Right lung (tissue), 10 donors: ENCODE measurements at places on chromosomes 5 and 9.

- no peak for DNase-seq
These were observed 92.0 kb downstream of the PHF2 start for GRCh38 chr9:93668261-93668871.

DNA sequence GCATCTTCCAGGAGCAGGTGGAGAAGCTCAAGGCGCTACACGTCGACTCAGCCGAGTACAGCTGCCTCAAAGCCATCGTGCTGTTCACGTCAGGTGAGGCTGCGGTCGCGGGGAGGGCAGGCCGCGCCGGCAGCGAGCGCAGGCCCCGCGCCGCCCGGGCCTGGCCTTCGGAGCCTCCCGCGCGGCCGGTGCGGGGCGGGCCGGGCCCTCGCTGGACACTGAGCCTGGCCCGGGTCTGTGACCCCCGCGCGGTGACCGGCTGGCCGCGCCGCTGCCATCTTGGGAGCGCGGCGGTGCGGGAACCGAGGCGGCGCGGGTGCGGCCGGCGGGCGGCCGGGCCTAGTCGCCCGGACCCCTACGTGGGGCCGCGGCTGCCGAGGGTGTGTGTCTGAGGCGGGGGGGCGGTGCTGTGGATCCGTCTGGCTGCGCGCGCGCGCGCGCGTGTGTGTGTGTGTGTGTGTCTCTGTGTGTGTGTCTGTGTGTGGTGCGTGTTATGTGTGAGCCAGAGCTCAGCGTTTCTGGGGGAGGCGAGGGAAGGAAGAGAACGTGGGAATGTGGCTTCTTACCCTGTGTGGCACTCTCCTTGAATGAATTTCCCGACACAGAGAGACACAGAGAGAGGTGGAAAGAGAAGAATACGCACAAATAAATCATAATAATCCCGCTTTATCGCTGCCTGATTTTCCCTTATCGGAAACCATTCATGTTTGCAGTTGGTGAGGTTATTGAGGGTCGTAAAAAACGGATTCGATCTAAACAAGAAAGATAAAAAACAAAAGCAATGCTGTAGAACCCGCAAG is 5.5 kb downstream of the NR2F1 start:
- no peak for DNase-seq

DNA sequence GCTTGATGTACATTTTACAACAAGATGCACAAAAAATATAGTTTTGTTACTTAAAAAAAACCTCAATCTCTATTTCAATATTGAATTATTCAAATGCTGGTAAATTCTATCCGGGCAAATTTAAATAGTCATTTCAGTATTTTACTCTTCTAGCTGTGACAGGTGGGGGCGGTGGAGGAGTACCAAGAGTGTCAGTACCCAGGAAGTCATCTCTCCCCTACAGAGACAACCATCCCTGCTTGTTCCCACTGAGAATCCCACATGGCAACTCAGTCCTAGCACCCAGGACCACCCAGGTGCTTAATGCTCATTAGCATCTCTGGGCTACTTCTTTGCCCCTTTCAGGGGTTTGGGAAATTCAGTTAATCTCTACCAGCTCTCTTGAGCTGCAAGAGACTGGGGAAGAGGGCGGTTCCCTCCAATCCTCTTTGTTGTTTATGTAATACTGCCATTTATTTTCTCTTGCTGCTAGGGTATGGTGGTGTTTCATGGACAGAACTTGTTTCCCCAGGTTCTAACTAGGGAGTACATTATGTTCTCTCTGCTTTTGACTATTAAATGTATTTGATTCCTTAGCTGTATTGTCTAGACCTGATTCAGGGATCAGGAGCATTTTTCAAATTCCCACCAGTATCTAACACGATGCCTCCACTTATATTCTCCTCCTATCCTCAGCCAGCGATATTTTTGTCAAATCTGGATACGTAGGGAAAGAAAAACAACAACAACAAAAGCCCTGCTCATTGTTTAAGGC is 122.5 kb downstream of the CDH18 start:
- no peak for DNase-seq

- no peak for DNase-seq
These were observed 3.8 kb upstream of the STPG3 start for GRCh38 chr9:137247135-137247915.

GRCh38 chr5:24188216-24188925 is 456.4 kb downstream of the CDH10 start:
- DNase-seq, result no peak

GRCh38 chr5:75601567-75601966 is 9.7 kb upstream of the ANKDD1B start:
- no peak for DNase-seq

GRCh38 chr9:38326122-38326521 is 66.4 kb upstream of the ALDH1B1 start:
- DNase-seq, result no peak

DNA sequence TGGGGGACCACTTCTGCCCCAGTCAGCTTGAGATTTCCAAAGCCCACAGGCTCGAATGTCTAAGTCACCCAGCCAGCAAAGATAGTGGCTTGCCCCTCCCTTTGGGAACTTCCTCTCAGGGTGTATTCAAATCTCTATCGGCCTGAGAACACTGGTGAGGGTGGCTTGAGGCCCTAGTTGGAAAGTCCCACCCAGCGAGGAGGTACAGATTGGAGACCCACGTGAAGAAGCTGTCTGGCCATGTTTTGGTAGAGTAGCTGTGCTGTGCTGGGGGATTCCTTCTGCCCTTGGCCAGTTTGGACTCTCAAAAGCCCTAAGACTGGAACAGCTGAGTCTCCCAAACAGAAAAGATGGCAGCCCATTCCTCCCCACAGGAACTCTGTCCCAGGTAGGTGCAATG is 172.7 kb upstream of the RIOK2 start:
- no peak for DNase-seq

GRCh38 chr5:152456815-152457443 is 51.9 kb upstream of the NMUR2 start:
- DNase-seq, result no peak

DNA sequence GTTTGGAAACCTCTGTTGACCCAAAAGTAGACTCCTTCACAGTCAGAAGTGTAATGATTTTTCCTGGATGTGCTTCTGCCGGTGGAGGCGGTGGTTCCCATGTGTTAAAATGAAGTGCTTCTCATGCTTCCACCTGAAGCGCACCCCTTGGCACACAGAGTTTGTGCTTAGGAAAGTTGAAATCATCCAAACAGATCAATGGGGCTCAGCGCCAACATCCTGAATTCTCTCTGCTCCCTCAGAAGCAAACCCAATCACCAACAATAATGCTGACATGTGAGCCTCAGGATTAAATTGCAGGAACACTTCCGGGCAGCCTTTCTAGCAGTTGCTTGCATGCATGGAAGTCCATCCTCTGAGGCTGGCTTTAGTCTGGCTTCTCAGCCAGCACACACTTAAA is 71.0 kb downstream of the MED10 start:
- DNase-seq, result no peak

GRCh38 chr5:172972552-172972951 is 11.0 kb upstream of the ATP6V0E1 start:
- DNase-seq, result no peak

DNA sequence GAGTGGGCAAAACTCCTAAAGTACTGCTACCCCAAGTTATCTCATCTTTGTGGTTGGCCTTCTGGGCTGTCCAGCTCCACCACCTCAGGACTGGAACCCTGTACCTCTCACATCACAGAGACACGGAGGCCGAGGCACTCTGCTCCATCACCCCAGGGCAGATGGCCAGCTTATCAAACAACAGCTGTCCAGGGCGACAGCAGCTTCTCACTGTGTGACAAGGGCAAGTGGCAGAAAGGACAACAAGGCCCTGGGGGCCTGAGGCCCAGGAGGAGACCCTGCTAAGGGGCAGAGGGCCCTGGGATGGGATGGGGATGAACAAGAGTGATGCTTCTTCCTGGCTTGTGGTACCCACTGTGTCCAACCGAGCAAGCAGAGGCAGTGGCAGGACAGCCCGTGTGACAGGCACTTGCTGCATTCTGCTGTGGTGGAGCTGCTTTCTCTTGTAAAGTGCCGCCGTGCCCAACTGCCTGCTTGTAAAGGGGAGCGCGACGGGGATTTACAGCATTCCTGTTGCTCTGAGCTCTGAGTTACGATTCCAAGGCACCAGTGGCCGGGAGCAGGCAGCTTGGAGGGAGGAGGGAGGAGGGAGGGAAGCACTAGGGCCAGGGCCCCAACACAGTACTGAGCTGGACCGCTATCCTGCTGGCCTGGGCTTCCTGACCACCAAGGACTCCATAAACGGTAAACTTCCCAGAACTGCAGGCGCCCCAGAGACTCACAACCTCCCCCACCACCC is 71.2 kb downstream of the SHB start:
- no peak for DNase-seq

- no peak for DNase-seq
These were observed 33.0 kb downstream of the NDUFA8 start for GRCh38 chr9:122126331-122127261.

- peak; percentile 27 for DNase-seq
These were observed 47.2 kb downstream of the ARHGEF28 start for GRCh38 chr5:73673161-73673591.

DNA sequence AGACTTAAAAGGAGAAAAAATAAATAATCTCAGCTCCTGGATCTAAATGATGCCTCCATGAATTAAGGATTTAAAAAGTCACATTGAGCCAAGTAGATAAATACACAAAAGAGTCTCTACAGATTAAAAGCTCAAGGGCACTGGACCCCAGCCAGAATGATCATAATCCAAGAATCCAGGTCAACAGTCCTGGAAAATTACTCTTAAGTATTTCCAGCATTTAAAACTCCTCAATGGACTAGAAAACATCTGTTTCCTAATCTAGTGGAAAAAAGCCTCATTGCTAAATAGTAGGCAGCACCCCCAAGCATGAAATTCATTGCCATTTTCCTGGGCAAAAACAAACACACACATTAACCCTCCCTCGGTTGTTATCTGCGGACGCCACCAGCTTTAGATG is 96.8 kb downstream of the FRMD3 start:
- no peak for DNase-seq

DNA sequence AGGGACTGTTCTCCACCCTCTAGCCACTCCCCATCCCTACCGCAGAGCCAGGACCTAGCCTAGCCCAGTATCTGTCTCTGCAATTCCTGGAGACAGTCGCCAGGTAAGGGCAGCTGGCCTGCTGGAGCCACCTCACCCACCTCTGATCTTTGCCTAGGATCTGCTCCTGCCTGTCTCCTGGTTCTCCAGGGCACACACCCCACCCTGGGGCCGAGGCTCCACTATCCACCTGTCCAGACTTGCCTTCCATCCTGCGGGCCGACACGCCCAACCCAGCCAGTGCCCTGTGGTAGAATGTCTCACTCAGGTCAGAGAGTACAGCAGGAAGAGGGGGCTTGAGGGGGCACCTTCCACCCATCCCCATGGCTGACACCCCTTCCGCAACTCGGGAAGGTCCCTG is 15.7 kb upstream of the AQP7 start:
- no peak for DNase-seq

GRCh38 chr9:129934041-129934591 is 98.9 kb downstream of the USP20 start:
- DNase-seq, result no peak

DNA sequence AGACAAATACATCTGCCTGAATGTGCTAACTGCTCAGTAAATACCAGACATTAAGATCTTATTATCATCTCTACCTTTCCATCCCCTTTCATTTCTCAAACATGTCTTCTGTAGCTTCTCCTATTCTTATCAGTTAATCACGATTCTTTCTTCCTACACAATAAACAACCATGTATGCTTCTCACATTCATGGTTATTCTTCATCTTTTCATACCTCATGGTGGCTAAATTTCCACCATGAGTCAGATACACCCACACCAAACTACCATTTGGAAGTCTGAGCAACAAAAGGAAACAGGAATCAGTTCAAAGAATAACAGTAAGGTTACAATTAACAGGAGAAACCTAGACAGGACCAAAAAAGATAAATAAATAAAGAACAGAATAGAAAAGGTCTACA is 7.7 kb downstream of the ZNF622 start:
- no peak for DNase-seq

DNA sequence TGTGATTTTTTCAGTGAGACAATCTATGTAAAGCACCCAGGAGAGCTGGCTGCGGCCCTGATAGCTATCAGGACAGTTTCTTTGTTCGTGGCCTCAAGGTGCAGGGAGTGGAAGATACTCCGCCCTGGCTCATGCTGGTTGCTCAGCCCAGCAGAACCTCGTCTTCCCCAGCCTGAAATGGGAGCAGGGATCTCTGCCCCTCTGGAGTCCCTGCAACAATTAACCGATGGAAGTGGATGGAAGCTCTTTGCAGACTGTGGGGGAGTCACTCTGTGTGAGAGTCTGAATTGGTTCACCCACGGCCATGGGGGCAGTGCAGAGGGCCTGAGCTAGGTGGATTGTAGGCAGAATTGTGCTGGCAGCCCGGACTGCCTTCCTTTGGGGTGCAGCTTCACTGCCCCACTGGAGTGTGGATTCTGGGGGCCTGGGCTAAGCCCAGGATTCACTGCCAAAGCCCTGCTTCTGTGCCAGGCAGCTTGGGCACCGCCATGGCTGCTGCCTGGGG is 2.8 kb downstream of the AIF1L start:
- DNase-seq, result no peak

GRCh38 chr5:169295306-169295705 is 5.6 kb downstream of the SLIT3 start:
- no peak for DNase-seq

DNA sequence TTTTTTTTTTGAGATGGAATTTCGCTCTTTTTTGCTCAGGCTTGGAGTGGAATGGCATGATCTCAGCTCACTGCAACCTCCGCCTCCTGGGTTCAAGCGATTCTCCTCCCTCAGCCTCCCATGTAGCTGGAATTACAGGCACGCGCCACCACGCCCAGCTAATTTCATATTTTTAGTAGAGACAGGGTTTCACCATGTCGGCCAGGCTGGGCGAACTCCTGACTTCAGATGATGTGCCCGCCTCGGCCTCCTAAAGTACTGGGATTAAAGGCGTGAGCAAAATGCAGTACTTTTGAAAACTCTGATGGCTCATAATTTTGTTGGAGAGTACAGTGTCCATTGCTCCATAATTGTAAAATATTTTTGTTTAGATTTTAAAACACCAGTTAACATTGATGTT is 52.6 kb downstream of the CCNH start:
- DNase-seq, result no peak

GRCh38 chr9:106577121-106577520 is 285.8 kb upstream of the ZNF462 start:
- DNase-seq, result peak; percentile 65

DNA sequence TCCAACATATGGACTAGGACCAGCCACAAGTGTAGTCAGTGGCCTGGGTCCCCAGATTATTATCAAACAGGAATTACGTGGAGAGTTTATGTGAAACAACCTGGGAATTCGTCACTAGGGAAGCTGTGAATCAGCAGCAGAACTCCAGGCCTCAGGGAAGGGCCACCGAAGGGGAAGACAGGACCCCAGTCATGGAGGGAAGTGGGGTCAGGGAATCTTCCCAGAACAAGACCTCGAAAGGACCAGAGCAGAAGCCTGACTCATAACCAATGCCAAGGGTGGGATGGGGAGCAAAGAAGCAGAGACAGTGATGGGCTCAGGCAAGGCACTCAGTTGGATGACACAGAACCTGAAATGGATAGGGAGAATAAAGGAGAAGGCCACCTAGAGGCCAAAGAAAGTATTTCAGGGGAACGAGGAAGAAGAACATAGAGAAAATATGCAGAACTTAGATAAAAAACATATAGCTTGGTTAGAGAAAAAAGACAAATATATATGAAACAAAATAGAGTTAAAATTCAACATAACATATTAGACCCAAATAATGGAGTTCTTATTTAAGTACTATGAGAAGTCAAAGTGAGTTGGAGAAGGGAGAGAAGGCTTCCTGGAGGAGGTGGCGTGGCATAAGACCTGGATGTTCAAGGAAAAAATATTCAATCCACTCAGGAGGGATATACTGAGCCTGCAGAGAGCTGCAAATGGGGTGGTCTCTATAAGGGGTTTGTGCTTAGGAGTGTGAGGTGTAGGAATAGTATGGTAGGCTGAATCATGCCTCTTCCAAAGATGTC is 66.7 kb upstream of the CAST start:
- DNase-seq, result no peak

- DNase-seq, result no peak
These were observed 50.8 kb downstream of the NR3C1 start for GRCh38 chr5:143352691-143353090.
